ENCODE measurements at places on chromosomes 6 and 20.

DNA sequence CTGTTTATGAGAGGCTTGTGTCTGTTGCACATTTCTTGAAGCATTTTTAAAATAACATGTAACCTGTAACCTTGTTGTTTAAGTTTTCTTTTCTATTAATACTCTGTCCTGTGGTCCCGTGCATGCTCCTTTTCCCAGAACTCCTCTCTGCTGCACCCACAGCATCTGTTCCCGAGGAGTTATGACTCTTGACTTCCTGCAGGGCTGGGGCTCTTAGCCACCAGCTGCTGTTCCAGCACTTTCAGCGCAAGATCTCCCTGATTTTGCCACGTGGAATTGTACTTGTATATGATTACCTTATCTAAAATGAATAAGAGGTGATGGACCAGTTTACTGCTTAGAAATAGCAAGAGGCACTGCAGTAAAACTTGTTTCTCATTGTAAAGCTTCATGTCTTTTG lies 150.6 kb downstream of the QKI start:
- DNase-seq = no peak

DNA sequence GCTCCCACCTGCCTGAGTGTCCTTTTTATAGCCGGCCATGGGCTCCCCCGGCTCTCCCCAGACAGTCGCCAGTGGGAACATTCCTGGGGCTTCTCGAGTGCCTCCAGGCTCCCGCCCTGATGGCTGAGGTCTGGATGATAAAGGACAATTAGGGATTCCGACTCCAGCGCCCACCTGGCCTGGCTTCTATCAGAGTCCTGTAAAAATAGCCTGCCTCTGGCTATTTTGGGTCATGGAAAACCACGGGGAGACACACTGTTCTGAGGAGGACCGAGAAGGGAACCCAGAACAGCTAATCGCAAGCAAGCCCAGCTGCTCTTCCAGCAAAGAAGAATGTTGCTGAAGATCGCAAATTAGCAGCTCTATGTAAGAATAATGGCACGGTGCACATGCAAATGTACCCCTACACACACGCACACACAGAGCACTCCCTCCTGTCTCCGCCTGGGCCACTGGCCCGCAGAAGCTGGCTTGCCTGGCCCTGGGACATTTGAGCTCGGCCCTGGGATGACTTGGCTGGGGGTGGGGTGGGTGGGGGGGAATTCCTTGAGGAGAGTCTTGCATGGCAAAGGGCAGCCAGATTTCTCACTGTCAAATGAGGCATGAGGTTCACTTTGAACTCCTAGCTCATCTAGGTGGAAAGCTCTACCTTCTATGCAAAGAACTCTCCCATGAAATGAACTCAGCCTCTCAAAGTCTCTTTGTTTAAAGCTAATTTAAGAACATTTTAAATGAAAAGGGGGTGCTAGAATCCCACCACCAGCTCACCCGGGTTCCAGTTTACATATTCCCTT lies 55.3 kb downstream of the CTCFL start:
- no peak for DNase-seq

- no peak for DNase-seq
These were observed 10.8 kb downstream of the BPIFA2 start for GRCh38 chr20:33178726-33179125.

DNA sequence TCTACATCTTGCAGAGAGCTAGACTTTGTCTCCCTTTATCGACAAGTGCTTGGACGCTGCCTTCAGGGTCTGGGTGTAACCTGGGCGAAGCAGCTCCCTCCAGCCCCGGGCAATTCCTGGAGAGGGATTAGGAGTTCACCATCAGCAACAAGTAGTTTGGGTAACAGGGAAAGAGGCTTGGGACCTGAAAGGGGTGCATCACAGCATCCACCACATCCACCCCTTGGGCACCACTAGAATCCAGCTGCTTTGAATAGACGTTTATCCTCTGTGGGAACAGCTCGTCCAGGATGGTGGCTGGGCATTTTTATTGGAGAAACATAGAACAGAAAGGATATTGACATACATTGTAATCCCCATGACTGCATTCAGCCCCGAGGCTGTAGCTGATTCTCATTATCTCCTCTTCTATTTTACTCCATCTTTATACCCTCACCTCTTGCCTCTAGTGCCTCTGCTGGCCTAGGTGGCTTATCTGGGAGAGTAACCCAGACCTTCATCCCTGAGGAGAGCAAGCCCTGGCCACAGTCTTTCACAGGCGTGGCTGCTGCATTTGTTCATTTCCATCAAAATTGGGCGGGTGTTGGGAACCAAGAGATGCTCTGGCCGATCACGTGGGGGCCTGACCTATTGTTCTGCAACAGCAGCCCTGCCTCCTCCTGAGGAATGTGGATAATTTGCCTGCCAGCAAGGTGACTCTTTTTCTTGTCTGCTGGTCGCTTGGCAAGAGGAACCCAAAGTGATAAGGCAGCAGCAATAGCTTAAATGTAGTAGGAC lies 109.2 kb upstream of the RALGAPA2 start:
- no peak for DNase-seq

DNA sequence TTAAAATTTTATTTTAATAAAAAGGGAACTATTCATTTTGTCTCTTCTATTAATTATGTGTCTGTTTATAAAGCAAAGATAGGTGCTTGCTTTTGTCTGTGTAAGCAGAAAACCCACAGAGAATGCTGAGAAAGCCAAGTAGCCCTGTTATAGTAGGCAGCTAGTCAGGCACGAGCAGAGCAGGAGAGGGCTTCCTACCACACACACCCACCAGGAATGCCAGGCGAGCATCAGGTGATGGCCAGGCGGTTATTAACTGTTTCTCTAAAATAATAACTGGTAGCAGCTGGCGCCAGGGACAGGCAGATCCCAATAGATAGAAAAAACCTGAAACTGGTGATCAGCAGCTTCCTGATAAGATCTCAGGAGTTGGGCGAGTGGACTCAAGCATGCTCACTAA lies 15.7 kb downstream of the C6orf15 start:
- DNase-seq = no peak
